ENCODE measurements at places on chromosomes 2 and 18.

- no peak for DNase-seq
These were observed 328.7 kb downstream of the SMAD2 start for GRCh38 chr18:47601581-47602272.

DNA sequence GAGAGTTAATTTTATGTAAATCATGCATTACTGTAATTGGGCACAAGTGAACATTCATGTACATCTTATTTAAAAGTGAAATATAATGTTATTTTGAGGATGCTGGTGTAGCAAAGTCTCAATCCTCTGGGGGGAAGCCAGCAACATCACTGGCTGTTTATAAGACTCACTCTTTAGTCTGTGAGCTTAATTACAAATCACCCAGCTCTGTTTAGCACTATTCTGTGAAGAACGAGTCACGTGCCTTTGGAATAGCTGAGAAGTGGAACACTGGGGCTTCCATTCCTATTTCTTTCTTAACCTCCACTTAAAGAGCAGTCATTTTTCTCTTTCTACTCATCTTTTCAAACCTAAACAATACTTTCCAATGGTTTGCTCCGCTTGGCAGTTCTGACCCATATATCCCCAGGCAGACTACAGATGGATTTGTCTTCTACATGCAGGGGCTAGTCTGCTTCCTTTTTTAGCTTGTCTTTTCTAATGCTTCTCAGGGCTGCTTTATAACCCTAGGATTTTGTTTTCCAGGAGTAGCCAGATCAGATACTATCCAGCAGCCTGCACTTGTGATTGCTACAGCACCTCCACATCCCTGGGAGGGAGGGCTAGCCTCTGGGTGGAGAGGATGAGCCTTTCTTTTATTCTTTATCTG, 95.3 kb upstream of the CAVIN2 start:
- DNase-seq = no peak

GRCh38 chr2:25829828-25830227, 48.5 kb downstream of the ASXL2 start:
- DNase-seq = no peak

- no peak for DNase-seq
These were observed 117.9 kb downstream of the CSRNP3 start for GRCh38 chr2:165587335-165587938.

DNA sequence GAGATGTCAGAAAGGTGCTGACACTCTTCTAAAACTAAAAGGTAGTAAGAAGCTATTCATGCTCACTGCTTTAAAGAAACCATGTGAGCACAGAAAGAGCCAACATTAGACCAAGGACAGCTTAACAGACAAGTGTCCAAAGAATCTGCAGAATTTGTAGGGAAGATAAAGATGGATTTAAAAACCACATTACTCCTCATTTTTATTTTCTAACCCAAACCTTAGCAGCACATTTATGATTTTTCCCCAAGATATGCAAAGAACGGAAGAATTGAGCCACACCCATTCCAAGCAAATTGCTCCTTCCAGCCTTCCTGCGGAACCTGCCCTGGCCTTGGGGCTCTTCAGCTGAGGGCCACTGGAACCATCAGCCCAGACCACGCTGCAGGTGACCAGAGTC, 26.9 kb downstream of the MBP start:
- no peak for DNase-seq
